ENCODE measurements at places on chromosomes 6 and 20.

- DNase-seq, result no peak
Observed at GRCh38 chr6:162722633-162723032, 4.9 kb downstream of the PRKN start.

GRCh38 chr20:4063631-4064030 lies 48.3 kb upstream of the RNF24 start:
- no peak for DNase-seq

GRCh38 chr6:31837369-31838113 lies 10.0 kb downstream of the HSPA1B start:
- DNase-seq, result no peak

GRCh38 chr6:3612341-3613041 lies 139.0 kb downstream of the PXDC1 start:
- peak; percentile 94 for DNase-seq

- DNase-seq, result no peak
Observed at GRCh38 chr6:111972745-111973117, 81.2 kb upstream of the CCN6 start.

DNA sequence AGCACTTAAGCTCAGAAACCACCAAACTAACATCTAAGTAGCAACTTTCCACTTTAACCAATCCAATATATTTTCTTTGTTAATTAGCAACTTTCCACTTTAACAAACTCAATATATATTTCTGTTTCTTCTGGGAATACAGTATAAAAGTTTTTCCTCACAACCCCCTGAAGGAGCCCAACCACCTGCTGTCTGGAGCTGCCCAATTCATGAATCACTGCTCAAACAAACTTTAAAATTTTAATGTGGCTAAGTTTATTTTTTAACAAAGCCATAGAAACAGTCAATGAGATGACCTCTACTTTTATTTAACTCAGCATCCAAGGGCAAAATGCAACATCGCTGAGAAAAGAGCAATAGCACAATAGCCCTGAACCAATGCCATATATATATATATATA lies 500.1 kb downstream of the EPM2A start:
- DNase-seq, result no peak

GRCh38 chr6:89562093-89562973 lies 76.2 kb downstream of the LYRM2 start:
- DNase-seq, result no peak

DNA sequence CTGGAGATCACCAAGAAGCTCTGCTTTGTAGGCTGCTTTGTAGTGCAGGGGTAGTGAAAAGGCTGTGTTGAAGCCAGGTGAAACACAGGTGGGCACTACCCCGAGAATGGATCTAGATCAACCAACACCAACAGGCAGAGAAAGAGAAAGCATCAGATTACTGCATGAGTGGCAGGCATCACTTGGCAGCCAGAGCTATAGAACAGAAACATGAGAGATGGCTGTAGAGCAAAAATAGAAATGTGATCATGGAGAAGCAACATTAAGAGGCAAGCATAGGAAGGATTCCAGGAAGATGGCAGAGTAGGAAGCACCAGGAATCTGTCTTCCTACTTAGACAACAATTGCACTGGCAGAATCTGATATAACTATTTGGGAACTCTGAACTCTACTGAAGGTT lies 311.1 kb upstream of the TCF21 start:
- DNase-seq, result no peak

- no peak for DNase-seq
Observed at GRCh38 chr6:30037182-30037788, 23.8 kb upstream of the POLR1H start.

DNA sequence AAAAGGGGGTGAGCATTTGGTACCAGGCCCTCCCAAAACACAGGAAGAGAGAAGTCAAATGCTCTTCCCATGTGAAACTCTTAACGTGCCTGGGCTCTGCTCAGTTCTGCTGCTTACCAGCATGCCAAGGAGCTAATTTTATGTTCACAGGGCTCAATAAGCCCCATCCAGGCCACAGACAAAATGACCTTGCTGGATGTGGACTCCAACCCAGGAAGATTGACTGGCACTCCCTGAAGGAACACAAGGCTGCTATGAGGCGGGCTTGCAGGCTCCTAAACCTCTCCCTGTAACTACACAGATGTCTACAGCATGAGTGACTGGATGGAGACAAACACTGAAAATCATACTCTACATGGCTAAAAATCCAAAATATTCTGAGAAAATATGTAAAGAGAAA lies 50.6 kb downstream of the CHD6 start:
- DNase-seq, result no peak

DNA sequence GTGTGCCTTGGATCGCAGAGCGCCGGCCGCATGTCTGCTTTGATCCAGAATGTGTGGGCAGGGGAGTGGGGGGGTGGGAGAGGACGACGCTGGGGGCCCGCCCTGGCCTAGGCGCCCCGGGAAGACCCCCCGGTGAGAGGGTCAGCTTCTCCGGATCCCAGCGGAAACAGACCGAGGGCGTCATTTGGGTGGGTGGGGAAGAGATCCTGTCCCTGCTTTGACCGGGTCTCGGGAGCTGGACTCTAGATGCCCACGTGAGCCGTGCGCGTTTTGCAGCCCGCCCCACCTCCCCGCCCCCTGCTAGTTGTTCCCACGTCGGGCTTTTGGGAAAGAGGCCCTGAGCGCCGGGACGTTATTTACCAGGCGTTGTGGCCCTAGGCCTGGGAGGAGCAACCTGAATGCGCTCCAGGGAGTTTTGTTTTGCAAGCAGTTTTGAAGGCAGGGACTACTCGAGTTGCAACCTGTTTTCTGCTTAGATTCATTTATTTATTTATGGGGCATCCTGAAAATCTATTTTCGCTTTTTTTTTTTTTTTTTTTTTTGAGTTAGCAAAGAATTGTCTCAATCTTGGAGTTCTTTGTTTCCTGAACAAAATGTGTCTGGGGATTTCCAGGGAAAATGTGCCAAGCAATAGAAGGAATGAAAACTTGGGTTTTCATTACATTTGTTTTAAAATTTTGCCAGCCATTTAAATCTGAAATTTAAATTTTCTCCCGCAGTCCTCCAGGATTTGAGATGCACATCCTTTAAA lies 1.6 kb downstream of the DSP start:
- peak; percentile 12 for DNase-seq

DNA sequence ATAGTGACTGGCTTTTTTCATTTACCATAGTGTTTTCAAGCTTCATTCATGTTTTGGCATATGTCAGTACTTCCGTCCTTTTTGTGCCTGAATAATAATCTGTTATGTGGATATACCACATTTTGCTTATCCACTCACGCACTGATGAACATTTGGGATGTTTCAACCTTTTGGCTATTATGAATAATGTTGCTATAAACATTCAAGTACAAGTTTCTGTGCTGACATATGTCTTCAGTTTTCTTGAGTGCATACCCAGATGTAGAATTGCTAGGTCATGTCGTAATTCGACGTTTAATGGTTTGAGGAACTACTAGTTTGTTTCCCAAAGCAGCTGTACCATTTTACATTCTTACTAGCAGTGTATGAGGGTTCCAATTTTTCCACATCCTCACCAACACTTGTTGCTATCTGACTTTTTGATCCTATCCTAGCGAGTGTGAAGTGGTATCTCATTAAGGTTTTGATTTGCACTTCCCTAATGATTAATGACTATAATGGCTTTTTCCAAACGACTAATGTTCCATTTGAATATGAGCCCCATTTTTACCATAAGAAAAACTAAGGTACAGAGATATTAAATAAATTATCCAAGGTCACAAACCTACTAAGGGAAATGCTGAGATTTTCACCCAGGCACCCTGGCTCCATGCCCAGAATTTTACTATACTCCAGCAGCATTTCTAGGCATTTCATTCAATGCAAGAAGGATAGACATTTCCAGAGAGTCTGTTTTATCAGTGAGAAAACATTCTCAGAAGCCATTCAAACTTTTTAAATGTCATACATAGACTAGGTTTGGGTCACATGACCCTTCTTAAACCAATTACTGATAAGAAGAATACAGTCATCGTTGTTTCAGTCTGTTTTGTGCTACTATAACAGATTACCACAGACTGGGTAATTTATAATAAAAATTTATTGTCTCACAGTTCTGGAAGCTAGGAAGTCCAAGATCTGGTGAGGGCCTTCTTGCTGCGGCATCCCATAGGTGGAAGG lies 71.1 kb upstream of the RUNX2 start:
- DNase-seq, result no peak

- DNase-seq, result no peak
Observed at GRCh38 chr6:105600336-105601260, 197.7 kb upstream of the PREP start.

- no peak for DNase-seq
Observed at GRCh38 chr20:64047046-64047389, 2.4 kb downstream of the SOX18 start.

DNA sequence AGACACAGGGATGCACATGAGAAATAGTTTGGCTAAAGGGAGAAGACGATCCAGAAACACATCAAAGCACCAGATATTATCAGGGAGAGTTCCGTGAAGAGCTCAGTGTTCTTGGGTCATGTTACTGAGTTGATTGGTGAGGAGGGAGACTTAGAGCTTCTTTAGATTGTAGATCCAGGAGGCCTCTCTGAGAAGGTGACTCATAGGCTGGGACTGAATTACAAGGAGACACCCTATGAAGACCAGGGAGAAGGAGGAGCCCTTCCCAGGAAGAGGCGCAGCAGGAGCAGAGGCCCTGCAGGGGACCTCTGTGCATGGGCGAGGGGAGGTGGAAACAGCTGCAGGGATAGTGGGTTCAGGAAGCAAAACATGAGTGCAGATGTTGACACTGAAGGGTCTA lies 196.5 kb downstream of the SLC24A3 start:
- DNase-seq, result no peak

DNA sequence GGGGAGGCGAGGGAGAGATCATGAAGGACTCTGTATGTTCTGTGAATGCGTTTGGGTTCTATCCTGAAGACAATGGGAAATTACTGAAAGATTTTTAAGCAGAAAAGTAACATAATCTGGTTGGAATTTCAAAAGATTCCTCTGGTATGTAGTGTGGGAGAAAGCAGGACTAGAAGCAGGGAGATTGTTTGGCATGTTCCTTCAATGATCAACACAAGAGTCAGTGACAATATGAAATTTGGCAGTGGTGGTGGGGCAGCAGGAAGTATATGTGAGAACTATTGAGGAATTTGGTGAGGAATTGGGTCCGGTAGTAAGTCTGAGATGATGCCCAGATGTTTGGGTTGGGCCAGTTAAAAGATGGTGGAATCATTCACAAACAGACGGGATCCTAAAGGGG lies 348.7 kb downstream of the CD83 start:
- DNase-seq, result no peak

GRCh38 chr20:49893242-49894072 lies 21.9 kb downstream of the SPATA2 start:
- DNase-seq, result no peak

DNA sequence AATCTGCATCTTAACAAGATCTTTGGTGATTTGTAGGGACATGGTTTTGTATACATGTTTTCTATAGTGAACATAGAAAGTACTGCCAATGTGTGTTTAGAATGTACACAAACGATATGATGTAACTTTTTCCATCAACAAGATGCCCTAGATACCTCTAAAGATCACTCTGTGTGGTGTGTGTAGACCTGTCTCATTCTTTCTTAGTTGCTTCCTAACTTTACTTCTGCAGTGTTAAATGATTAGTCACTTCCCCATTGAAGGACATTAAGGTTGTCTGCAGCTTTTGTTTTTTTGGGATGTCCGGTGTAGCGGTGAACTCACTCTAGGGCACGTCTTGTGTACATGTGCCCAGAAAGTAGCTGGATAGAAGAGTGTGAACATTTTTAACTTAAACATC lies 35.9 kb downstream of the CDYL start:
- no peak for DNase-seq

DNA sequence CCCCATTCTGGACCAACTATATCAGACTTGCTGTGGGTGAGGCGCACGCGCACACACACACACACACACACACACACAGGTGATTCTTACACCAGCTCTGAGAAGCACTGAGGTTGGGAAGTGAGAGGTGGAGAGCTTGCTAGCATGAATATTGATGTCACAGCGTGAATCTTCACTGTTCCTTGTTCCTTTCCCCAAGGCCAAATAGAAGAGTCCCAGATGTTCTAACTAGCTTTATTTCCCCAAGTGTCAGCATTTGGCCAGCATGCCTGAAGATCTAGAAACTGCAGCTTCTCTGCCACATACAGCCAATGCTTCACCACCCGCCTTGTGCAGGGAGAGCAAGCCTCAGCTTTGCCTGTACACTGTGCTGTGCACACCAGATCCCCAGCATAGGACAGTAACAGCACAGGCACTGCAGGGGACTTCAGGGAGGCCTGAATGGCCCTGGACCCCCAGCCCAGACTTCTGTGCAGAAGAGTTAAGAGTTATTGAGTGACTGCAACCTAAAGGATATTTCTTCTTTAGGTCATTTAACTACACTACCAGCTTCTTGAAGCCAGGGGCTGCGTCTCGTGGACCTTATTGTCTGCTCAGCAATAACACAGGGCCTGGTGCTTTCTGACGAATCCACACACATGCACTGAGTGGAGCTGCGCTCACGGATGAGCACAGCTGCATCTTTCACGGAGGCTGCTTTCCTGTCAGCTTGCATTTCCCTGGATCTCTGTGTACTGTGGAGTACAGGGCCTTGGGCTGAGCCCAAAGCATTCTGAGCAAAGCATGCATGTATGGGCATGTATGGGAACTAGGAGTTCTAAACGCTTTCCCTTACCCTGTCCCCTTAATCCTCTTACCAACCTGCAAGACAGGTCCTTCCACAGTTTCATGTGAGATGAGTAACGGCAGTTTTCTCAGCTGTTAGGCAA lies 13.9 kb upstream of the CD93 start:
- no peak for DNase-seq

- no peak for DNase-seq
Observed at GRCh38 chr20:11229772-11230171, 556.0 kb upstream of the JAG1 start.

DNA sequence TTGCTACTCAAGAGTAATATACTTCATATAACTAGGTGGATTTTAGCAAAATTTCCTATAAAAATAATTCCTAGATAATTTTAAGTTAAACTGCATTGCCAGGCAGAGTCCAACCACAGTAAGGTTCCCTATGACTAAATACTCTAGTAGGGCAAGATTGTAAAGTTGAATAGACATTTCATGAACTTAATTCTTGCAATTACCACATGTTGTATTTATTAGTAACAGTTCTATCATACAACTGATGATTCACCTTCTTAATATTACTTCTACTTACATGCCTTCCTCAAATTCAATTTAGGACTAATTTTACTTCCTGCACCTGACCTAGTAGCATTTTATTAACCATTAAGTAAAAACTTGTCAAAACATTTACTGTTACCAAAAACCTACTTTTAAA lies 266.7 kb upstream of the THEMIS start:
- no peak for DNase-seq
